ENCODE measurements at places on chromosomes 12 and 14.

DNA sequence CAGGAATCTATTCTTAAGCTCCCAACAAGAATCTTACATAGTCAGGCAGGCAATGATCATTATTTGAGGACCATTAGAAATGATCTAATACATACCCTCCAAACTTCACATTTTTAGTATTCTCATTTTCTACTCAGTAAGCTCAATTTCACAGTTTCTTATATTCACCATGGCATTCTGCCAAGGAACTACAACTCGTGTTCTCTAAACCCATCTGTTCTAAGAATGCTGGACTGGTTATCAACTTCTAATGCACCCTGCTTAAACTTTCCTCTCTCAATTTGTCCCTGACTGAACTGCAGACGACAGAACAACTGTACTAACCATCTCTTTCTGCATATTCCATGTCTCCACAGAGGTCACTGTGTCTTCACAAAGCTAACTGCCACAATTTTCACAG is 58.6 kb downstream of the GXYLT1 start:
- no peak for DNase-seq

- DNase-seq = peak; percentile 81
These were observed 5.7 kb upstream of the VTI1B start for GRCh38 chr14:67680121-67680602.

- no peak for DNase-seq
These were observed 89.5 kb upstream of the NOVA1 start for GRCh38 chr14:26687301-26687837.

DNA sequence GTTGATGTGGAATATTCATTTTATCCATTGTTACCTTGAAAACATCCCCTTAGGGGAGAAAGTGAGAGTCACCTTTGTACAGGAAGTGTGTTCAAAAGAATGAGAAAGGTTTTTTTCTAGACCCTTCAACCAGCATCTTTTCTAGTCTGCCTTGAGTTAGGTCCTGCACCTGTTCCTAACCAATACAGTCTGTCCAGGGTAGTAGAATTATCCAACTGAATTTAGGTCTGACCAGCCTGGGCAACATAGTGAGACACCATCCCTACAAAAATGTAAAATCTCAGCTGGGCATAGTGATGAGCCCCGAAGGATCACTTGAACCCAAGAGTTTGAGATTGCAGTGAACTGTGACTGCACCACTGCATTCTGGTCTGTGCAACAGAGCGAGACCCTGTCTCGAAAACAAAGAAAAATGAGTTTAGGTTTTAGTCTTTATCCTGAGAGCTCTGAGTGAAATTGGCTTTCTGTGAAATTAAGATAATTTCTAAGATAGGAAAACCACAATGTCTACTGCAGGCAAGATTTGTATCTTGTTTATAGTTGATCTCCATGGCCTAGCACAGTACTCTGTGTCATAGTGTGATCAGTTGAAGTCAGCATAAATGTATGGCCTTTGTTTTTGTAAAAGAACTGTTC is 25.2 kb downstream of the ARHGAP5 start:
- DNase-seq = no peak

- DNase-seq = no peak
These were observed 108.1 kb downstream of the DIP2B start for GRCh38 chr12:50612882-50613281.

DNA sequence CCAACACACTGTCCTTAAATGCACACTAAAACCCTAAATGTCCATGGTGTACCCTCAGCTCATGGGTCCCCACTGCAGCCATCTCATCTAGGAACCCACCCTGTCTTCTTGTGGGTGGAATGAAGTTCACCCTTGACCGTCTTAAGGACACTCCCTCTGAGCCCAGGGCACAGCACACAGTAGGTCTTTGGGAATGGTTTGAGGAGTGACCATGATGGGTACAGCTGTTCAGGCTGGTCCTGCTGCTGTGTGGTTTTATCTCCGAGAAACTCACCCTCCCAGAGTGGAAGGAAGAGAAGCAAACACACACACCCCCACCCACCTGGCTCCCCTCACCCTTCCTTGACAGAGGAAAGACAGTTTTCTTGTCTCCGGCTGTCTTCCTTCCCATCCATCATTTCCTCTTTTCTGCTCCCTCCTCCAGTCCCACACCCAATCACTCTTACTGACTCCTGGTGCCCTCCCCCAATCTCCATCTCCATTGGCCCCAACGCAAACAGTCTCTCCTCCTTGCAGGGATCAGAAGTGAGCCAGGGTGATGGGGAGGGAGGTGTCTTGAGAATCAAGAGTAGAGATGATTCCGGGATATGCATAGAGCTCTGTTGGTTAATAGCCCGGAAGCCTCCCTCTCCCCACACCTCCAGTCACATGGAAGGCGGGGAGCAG is 105.9 kb upstream of the LHX5 start:
- DNase-seq = no peak

DNA sequence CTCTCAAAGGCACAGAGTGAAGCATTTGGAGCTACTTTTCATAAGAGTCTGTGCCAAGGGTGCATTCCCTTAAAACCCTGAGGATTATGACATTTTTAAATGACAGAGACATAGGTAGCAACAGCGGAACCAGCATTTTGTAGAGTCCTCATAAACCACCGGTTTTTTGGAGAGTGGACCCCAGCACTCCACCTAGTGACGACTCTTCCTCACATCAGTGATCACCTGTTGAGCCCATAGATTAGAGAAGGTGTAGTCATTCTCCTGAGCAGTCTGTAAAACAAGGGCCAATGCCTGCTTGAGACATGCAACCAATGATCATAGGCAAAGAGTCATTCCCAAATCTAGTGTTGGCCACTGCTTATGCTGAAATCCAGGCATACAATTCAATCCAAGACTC is 399.1 kb downstream of the GXYLT1 start:
- DNase-seq = no peak

- DNase-seq = no peak
These were observed 65.2 kb downstream of the WIF1 start for GRCh38 chr12:65055859-65056258.

DNA sequence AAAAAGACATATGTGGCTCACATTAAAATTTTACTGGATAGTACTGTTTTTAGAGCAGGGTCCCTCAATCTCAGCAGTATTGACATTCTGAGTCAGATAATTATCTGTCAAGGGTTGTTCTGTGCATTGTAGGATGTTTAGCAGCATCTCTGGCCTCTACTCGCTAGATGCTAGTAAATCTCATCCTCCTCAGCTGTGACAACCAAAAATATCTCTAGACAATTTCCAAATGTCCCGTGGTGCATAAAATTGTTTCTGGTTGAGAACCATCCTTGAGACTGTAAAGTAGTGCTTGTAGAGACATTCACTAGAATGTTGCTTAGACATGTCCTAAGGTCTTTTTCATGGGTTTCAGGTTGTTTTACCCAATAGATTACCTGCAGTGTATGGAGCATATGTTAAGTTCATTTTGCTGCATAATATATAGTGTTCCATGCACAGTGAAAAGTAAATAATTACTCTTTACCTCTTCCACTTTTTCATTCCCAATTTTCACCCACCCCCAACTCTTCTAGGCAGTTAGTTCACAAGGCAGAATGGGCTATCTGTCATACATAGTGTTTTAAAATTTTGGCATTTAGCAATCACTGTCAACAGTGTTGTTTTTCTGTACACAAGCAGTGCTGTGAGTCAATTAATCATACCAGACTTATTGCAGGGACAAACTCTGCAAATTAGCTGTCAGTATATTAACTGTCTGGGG is 200.2 kb upstream of the SLC38A2 start:
- DNase-seq = no peak

Data from inflammatory macrophage treated with lipopolysaccharide for 1 hour (primary cell).